ENCODE measurements at places on chromosomes 3 and 15.
A peak's percentile ranks its signal among the peaks of the same experiment; 100 is the strongest.

DNA sequence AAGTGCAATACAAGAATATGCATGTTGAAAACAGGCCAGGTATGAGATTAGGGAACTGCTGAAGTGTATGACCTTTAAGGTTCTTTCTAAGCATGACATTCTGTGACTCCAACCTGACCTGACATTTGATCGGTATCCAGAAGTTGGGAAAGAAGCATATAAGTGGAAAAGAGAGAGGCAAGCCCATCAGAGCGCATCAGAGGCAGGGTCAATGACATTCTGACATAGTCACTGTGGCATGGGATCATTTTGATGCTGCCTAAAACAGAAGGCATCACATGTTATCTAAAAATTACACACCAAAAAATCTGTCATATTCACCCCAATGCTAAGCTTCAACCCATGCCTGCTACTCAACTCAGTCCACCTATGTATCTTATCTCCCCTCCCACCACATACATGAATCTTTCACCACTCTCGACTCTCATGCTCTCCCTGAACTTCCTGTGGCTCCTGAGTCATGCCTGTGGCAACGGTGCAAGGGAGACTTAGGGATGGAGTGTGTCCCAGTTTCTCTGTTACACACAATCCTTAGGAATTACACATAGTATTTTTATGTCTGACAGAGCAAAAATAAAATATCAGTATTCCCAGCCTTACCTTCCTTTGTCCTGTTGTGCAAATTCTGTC is 20.5 kb upstream of the LRRN1 start:
- DNase-seq: no peak

DNA sequence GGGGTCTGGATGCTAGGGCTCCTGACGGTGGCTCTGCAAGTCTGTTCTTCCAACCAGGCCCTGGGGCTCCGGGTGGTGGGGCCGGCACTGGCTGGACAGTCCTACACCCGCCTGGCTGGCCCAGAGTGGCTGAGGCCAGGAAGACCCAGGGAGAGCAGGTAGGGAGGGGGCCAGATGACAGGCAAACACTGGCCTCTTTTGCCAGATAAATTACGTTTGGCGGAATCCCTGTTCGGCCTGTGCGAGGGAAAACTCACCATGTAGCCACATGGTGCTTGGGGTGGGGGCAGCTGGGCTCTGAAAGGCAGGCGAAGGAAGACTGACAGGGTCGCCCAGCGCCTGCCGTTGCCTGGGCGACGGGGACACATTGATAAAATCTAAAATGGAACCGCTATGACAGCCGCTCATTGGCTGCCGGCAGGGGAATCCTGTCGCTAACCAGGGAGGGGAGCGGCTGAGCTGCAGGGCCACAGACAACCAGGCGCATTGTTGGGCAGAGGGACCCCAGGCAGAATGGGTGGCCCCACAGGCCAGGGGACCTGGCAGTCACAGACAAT is 30.4 kb downstream of the IQSEC1 start:
- peak; percentile 25 for DNase-seq

GRCh38 chr3:177604181-177604580 is 406.9 kb upstream of the TBL1XR1 start:
- no peak for DNase-seq

GRCh38 chr3:169759256-169759655 is 5.6 kb downstream of the TERC start:
- DNase-seq: no peak

- no peak for DNase-seq
Measured at GRCh38 chr15:46251903-46252302, 617.1 kb downstream of the SQOR start.

DNA sequence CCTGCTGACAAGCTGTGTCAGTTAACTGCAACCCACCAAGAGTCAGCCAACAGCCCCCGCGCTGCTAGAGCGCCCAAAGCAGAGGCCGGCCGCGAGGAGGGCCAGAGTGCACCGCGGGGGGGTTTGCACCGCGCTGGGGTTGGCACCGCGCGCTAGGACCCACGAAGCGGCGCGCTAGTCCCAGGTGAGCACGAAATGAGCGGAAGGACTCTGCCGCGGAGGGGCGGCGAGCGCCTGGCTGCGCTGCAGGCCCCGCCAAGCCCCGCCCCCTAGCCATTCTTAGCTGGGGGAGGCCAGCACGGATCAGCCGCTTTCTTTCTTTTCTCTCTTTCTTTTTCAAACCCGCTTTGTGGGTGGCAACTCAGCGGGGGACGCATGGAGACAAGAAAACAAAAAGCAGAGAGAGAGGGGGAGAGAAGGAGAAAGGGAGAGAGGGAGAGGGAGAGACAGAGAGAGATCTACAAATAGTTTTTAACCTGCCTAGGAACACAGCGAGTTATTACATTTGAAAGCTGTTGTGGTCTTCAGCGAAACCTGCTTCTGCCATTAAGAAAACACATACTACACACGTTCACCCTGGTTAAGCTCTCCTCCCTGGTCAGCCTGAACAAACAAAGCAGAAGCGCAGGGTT is 6.9 kb upstream of the FOXB1 start:
- peak; percentile 74 for DNase-seq

DNA sequence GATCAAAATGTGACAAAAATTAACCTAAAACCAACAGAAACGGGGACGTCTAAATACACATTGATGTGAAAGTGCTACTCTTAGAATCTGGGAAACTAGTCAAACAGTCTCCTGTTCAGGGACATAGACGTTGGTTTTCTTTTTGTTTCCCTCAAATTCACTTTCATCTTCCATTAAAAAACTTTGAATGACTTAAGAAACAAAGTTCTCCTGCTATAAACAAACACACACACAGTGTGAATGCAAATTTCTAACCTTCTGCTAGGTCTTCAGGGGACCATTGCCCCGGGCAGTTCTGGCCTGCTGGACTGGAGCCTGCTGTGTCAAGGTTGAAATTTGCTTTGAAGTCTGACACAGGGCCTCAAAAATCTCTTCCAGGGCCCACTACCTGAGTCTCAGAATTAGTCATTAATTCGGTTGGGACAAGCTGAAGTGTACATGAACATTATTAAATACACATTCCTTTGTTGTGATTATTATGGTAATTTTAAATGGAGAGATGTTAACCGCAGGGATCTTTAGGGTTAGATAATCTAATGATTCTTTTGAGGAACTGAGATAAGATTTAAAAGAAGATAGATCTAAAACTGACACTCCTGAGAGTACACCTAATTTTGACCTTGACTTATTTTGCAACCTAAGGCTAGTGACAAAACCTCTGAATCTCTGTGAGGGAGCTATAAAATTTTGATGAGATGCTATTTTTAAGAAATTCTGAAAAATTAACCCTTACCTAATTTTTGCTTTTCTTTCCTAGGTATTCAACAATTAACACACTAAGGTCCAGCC is 1260.4 kb downstream of the ROBO1 start:
- no peak for DNase-seq

GRCh38 chr3:173465112-173465511 is 67.6 kb downstream of the NLGN1 start:
- no peak for DNase-seq

DNA sequence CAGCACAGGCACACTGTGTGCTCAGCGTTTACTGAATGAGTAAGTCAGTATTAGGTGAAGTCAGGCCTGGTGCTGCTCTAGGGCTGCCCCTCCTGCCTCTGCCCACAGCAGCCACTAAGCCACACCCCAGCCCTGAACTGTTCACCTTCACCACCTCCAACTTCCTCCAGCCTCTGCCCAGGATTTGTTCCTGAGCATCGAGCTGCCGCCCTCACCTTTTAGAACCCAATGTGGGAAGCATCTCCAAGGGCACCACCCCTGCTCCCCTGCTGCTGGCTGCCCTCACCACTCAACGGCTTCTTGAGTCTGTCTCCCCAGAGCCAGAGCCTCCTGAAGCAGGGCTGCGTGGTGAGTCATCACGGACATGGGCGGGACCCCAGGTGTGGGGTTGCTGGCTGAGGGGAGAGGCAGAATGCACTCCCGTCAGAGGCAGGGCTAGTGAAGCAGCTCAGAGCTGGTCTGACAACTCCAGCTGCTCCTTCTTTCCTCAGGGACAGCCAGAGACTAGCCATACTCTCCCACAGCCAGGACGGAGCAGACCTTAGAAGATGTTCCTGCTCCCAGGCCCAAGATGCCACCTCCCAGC is 5.8 kb downstream of the HYAL2 start:
- no peak for DNase-seq

GRCh38 chr3:44318891-44319311 is 19.7 kb upstream of the TCAIM start:
- no peak for DNase-seq

- DNase-seq: no peak
Measured at GRCh38 chr3:50418850-50419249, 59.5 kb upstream of the TMEM115 start.

DNA sequence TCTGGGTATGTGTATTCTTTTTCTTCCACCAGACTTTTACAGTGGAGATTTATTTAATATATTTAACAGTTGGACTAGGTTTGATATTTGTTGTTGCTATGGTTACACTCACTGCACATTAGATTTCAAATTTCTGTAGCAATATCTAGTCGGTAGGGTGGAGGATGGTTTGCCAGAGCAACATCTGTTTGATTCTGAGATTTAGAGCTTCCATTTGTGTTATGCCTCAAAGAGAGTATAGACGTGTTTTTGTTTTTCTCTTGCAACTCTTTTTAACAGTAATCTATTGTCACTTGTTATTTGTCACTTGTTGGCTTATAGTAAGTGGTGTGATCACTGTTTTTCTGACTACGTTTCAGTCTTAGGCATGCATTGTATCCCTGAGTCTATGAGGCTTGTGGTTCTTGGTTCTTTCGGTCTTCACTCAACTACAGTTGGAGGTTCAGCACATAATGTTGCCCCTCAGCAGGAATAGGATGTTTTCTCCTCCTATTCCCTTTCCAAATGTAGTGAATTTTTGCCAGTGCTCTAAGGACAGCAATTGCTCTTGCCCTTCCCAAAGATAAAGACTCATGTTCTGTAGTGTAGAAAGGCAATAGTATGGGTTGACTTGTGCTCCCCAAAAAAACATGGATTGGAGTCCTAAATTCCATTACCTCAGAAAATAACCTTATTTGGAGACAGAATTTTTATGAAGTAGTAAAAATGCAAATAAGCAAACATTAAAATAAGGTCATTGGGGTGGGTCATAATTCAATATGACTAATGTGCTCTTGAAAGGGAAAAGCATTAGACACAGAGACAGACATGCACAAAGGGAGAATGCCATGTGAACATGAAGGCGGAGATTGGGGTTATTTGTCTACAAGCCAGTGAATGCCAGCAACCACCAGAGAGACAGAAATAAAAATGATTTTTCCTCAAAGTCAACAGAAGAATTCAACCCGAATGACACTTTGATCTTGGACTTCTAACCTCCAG is 692.1 kb downstream of the DIPK2A start:
- DNase-seq: no peak

- no peak for DNase-seq
Measured at GRCh38 chr3:152870027-152870426, 35.1 kb downstream of the P2RY1 start.

DNA sequence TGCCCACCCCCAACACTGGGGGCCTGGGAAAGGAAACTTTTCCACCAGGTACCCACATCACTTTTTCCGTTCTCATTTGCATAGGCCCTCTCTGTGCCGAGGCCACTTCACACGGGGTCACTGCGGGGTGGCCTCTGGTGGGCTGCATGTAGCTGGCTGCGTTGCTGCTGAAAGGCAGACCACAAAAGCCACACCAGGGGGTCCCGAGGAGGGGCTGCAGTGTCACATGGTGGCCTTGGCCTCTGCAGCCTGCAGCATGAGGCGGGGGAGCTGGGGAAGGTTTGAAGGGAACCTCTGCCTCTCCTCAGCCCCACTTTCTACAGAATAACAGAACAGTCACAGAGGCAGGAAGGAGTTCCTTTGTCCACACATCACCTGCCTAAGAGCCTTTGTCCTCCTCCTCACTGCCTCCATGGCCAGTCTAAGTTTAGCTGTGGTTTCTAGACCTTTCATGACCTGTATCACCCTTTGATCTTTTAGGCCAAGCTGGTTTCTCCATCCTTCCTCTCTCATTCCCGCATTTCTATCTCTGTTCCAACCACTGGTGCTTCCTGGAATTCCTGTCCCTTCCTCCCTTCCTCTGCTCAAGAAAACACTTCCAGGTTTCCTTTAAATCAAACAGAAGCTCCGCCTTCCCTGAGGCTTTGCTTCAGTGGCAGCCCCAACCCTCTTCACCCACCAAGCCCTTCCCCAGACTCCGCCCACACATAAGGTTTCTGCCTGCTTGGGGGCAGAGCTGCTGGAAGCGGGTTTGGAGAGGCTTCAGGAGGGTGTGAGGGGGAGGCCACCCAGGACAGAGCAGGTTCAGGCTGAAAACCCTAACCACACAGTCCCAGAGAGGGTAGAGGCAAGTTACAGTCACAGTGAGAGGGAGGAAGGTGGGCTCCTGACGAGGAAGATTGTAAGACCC is 150.7 kb upstream of the TLE3 start:
- peak; percentile 63 for DNase-seq

GRCh38 chr15:61712129-61712759 is 348.0 kb downstream of the VPS13C start:
- DNase-seq: no peak

DNA sequence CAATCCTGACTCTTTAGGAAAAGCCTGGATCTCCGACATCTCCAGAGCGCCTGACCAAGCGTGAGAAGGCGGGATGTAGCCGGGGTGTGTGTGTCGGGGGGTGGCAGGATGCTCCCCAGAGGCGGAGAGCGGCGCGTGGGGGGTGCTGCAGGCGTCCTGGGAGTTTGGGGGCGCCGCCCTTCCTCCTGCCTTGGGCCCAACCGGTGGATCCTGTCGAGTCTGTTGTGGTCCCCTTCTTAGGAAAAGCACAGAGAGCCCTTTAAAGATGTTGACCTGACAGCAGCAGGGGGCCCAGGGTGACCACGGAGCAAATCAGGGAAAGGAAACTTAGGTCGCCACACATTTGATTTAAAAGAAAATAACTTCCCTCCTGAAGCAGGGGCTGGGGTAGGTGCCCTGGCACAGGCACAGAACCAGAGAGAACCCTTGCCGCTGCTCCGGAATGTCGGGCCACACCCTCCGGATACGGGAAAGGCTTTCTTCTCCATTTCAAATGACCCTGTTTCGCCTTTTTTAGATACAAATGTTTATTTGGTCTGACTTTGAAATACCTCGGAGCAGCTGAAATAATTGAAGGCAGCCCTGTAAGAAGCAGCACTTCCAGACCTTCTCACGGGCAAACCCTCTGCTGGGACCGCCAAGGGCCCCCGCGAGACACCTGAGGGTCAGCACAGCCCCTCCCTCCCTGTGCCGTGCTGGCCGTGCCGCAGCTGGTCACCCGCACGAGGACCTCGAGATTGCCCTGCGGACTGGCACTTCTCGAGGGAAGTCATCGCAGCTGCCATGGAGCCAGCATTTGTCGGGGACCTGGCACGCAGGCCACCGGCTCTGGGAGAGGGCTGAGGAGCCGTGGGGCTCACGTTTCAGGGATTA is 102.9 kb upstream of the KLF13 start:
- DNase-seq: no peak

GRCh38 chr3:194959217-194959616 is 273.5 kb downstream of the FAM43A start:
- no peak for DNase-seq

Data from nephron progenitor cell (in vitro differentiated cells).